ENCODE measurements at places on chromosomes 1 and 21. TPM values are rescaled to one million over a fixed set of nuclear protein-coding genes. Genes with fewer than 3 reads are reported as not detected.

DNA sequence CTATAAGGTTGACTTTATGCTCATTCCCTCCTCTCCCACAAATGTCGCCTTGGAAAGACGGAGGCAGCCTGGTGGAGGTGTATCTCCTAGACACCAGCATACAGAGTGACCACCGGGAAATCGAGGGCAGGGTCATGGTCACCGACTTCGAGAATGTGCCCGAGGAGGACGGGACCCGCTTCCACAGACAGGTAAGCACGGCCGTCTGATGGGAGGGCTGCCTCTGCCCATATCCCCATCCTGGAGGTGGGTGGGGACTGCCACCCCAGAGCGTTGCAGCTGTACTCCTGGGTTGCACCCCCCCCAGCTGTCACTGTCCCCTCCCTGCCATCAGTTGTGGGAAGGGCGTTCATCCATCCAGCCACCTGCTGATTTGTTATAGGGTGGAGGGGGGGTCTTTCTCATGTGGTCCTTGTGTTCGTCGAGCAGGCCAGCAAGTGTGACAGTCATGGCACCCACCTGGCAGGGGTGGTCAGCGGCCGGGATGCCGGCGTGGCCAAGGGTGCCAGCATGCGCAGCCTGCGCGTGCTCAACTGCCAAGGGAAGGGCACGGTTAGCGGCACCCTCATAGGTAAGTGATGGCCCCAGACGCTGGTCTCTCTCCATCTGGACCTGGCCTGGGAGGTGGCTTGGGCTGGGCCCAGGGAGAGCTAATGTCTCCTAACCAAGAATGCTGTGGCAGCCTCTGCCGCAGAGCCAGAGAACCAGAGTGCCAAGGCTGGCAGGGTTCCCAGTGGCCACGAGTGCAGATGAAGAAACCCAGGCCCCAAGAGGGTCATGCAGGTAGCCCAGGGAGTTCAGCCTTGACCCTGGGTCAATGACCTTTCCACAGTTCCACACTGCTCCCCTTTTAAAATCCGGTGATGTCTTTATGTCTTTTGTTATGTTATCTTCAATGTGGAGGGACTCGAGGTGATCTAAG is 13.1 kb downstream of the PCSK9 start:
- DNase-seq, result no peak

DNA sequence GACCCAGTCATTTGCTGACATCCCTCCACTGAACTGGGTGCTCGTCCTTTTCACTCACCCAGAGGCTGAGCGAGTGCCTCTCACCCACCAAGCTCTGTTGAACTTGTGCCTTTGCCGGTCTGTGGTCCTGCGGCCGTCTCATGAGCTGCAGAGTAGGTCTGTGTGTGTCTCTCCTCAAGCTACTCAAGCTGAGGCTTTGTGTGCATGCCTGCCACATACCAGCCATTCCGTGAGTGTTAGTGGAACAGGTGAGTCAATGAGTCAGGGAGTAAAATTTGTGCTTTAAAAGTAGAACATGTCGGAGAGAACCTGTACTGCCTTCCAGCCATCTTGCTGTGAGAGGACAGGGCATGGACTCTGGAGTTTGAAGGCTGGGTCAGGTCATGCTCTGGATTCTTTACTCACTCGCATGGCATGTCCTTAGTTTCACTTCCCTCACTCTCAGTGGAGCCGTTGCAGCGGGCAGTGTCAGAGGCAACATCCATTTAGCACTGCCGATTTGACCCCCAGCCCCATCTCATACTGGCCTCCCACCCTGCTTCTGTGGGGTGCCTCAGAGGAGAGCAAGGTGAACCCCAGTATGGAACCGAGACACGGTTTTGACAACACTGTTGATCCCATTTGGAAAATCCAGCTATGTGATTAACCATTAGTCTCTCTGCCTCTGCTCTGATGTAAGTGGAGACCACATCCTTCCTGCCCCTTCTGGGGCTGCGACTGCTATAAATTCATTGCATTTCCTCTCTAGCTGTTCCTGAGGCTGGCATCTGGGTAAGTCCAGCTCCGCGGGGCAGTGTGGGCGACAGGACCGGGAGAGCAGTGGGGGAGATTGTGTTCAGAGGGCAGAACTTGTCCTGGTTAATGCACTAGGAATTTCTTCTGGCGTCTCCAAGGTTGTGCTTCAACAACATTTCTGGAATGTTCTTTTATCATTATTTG is at the start of gene NLRP3:
NLRP3 (plus strand) TSS at position 751 of the 939 bp plus-strand sequence. CDS start 2,628 bp downstream, outside the sequence.
- peak; percentile 16 for DNase-seq

DNA sequence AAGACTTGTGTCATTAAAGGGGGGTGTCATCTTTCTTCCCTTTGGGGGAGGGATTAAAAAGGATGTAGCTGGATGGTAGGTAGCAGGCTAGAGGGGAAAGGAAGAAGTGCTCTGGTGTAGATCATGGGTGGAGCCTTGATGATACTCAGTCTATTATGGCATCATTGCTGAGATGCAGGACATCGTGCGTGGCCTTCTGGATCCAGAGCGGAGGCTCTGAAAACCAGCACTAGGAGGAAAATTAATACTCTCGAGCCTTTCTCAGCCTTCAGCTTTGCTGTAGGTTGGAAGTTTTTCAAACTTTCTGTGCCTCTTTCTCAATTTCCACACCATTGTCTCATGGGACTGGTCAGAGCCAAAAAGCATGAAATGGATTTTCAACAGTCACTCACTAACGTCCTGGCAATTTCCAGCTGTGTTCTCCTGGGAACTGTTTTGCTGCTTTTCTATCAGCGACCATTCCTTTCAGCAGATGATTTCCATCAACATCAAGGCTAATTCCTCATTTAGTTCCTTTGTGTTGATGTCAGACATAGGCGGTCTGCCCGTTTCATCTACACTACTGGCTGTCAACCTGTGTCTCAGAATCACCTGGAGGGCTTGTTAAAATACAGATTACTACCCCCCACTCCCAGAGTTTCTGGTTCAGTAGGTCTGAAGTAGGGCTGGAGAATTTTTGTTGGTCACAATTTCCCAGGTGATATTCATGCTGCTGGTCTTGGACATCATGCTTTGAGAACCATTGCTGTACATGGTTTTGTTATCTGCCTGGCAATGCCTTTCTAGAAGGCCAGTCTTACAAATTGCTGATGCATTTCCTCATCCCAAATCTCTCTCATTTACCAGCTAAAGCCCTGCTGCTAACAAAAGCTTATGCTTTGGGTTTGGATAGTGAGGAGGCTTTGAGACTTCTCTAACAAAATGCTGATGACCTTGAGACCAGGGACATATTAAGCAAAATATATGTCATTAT is 7.7 kb downstream of the CACNA1E start:
- no peak for DNase-seq

GRCh38 chr1:234989479-234990327 is 138.9 kb downstream of the TOMM20 start:
- DNase-seq, result no peak

DNA sequence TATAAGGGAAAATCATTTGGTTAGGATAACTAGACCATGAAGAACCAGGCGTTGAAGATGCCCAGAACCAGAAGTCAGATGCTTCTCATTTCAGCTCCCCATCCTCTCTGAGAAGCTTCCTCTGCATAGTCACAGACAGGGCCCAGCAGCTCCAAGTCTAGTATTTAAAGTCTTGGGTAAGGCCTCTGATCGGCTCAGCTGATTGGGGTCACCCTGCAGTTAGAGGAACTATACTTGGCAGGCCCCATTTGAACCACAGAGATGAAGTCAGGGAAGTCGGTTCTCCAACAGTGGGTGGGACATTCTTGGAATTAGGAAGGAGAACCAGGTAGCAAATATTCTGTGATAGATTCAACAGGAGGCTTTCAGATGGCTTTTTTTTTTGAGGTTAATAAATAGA is 48.3 kb downstream of the SLC22A15 start:
- DNase-seq, result no peak

DNA sequence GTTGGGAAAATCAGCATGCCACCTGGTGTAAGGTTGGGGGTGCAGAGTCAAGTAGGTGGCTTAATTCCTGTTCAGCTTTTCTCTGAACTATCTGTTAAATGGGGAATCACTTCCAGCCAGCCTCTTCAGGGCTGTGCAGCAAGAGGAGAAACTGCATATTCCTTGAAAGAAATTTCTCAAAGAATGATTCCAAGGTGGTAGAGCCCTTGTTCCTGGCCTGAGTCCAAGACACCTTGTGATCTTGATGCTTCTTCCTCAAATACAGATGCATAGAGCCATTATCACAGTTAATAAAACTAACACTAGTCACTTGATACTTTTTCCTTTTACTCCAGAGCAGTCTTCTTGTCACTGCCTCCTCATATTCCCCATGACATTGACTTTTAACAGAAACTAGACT is 5.2 kb downstream of the TXLNA start:
- no peak for DNase-seq

- DNase-seq, result no peak
These were observed 67.5 kb upstream of the PRDX6 start for GRCh38 chr1:173409613-173410012.

- DNase-seq, result no peak
These were observed 55.4 kb upstream of the KIF26B start for GRCh38 chr1:245099401-245099800.

DNA sequence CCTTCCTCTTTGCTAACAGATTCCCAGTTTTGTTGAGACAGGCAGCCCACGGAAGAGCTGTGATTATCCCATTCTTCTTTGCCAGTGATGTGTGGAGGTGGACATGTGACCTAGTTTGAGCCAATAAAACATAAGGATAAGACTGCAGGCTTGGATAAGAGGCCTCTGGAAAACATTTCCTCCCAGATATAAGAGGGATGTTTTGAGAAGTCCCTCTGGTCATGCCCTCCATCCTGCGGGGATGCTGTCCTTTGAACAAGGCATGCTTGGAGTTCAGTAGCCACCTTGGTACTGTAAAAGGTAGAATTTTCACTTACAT is 155.7 kb downstream of the TM2D1 start:
- DNase-seq, result no peak

DNA sequence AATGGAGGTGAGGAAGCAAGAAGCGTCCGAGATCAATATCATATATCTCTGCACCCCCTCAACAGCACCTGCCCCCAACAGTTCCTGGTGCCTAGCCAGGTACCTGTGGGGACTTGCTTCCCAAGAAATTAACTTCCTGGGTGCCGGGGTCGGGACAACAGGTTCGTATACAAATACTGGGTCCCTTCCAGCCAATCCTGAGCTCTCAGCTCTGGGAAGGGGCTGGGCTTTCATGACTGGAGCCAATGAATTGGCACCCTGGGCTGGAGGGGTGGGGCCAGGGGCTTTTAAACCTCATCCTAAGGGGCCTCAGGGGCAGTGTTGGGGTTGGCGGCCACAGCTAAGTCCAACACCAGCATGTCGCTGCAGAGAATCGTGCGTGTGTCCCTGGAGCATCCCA is at the start of gene PADI3:
PADI3 (plus strand) TSS at position 318 of the 400 bp plus-strand sequence; CDS start at position 358, 40 bp downstream.
- DNase-seq, result no peak

DNA sequence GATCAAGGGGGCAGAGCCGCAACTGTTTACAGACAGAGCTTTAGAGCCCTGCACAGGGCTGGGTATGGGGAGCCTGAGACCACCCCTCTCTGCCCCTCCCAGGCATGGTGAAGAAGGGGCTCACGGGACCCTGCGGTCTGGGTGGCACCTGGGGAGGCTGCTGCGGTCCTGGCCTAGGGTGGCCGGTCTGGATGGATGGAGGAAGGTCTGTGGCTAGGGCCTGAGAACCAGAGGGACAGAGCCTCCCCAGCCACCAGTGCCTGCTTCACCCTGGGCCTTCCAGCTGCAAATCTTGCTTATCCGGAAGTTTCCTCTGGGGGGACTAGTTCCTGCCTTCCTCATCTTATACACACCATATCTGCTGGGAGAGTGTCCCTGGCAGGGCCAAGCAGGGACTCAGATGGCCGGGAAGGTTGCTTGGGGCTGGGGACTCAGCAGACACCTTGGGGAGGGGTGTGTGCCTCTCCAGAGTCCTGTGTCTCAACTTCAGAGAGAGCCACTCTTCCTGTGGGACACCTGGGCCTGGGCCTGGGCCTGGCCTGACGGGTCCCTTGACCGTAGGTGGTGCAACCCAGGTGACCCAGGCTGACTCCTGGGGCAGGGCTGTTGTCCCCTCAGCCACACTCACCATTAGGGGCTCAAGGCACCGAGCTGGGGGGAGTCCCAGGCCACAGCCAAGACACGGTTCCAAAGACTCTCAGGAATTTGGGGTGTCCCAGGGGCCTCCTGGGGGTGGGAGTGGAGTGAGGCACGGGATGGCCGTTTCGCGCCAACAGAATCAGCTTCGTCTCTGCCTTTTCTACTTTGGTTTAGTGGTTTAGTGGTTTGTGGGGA is 52.0 kb upstream of the ACTRT2 start:
- DNase-seq, result no peak

DNA sequence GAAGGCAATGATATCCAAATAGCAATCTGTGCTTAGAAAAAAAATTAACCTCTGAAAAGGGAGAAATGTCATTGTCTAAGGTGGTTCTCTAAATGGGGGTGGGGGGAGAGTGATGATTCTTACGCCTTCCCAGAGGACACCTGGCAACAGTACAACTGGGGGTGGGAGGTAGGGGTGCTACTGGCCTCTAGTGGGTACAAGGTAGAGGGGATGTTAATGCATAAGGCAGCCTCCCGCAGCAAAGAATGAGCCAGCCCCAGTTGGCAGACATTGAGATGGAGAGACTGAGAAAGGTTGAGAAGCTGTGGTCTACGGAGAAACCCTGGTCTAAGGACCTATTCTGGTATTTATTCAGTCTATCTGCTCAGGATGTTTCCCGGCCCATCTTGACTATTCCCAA is 472.2 kb upstream of the RUNX1 start:
- no peak for DNase-seq

GRCh38 chr1:27179379-27179778 is 24.5 kb upstream of the SLC9A1 start:
- no peak for DNase-seq

GRCh38 chr21:22244516-22244915 is 1246.3 kb downstream of the NCAM2 start:
- DNase-seq, result no peak

GRCh38 chr1:33349081-33349759 is 28.3 kb upstream of the A3GALT2 start:
- DNase-seq, result no peak

- DNase-seq, result no peak
These were observed 1.5 kb downstream of the UBE2G2 start for GRCh38 chr21:44800103-44800502.

- DNase-seq, result no peak
These were observed 15.8 kb downstream of the BEND5 start for GRCh38 chr1:48760857-48761256.

DNA sequence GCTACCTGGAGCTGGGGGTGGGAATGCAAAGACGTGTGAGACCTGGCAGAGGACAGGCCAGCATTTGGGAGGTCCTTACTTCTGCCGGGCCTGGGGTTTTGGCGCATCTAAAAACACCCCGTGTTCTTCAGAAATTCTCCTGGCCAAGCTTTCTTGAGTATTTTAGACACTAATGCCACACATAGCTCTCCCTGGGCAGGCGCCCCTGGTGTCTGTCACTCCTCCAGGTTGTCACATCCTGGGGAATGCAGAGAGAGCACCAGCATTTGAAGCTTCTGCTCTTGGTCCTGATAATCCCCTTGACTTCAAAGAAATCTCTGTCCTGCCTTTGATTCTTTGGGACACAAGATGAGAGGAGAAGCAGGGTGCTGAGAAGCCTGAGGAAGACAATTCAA is 6.0 kb downstream of the CAPN9 start:
- no peak for DNase-seq

- no peak for DNase-seq
These were observed 7.5 kb upstream of the LDLRAD2 start for GRCh38 chr1:21804536-21804935.

- no peak for DNase-seq
These were observed 1.4 kb downstream of the INSRR start for GRCh38 chr1:156857532-156857931.

GRCh38 chr1:11790880-11791715 is 14.7 kb downstream of the MTHFR start:
- no peak for DNase-seq

PRRX1 gene
- total RNA-seq, result 0.87 TPM

NUDT4B gene
- 30.9 TPM for total RNA-seq

IQGAP3 gene
- 65.3 TPM for total RNA-seq

GPR52 gene
- not detected for total RNA-seq

DNALI1 gene
- 3.5 TPM for total RNA-seq

CD101 gene
- total RNA-seq, result 0.14 TPM

DONSON gene
- total RNA-seq, result 41.4 TPM
